ENCODE measurements at places on chromosomes 5 and 9. TPM values are rescaled to one million over a fixed set of nuclear protein-coding genes. Genes with fewer than 3 reads are reported as not detected.

DNA sequence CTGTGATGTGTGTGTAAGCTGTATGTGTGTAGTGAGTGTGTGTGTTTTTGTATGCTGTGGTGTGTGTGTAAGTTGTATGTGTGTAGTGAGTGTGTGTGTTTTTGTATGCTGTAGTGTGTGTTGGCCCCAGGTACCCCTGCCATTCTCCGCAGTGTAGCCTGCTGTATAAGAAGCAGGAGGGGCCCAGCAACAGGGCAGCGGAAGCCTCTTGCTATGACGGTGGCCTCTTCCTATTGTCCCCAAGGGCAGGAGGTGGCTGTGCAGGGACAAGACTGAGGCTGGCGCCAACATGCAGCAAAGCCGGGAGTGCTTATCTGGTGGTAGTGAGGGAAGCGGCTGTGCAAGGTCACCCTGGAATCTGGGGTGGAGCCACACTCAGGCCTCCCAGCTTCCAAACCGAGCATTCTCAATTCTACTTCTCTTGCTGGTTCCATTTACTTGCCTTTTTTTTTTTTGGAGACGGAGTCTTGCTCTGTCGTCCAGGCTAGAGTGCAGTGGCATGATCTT is 5.1 kb downstream of the SPAAR start:
- no peak for DNase-seq
- no peaks in the 10 kb centered on the region for H3K27me3 ChIP-seq
- H3K4me3 ChIP-seq, result no peak overlapping the region
- peaks cover 4% of the 10 kb centered on the region for H3K4me1 ChIP-seq
- no peaks in the 10 kb centered on the region for H3K36me3 ChIP-seq

GRCh38 chr5:125634216-125634835 is 788.9 kb upstream of the GRAMD2B start:
- no peak for DNase-seq
- H3K36me3 ChIP-seq, result no peaks in the 10 kb centered on the region
- H3K4me3 ChIP-seq, result no peak overlapping the region
- H3K27me3 ChIP-seq, result peaks cover 2% of the 10 kb centered on the region

- H3K27ac ChIP-seq, result no peak overlapping the region
- H3K27me3 ChIP-seq, result no peaks in the 10 kb centered on the region
- H3K4me1 ChIP-seq, result no peaks in the 10 kb centered on the region
Observed at GRCh38 chr9:18061856-18062255, 412.1 kb upstream of the ADAMTSL1 start.

DNA sequence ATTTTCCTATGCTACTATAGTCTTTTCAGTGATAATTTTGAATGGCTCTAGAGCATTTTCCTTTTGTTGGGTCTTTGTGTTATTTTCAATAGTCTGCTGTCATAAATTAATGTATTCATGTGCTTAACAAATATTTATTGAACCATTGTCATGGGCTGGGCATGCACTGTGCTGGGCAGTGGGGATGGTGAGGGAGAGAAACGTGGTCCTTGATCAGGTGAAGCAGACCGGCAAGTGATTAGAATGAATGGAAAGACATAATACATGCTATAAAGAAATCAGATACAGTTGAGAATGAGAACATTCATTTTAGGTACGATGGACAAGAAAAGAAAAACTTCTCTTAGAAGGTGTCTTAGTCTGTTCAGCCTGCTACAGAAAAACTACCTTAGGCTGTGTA is 66.1 kb downstream of the KIF4B start:
- no peak overlapping the region for H3K27ac ChIP-seq
- H3K4me3 ChIP-seq, result no peak overlapping the region
- H3K36me3 ChIP-seq, result no peaks in the 10 kb centered on the region

GRCh38 chr5:117054911-117055310 is 480.3 kb upstream of the SEMA6A start:
- no peaks in the 10 kb centered on the region for H3K4me1 ChIP-seq
- H3K4me3 ChIP-seq, result no peak overlapping the region
- no peak for DNase-seq
- H3K36me3 ChIP-seq, result no peaks in the 10 kb centered on the region
- H3K27ac ChIP-seq, result no peak overlapping the region

DNA sequence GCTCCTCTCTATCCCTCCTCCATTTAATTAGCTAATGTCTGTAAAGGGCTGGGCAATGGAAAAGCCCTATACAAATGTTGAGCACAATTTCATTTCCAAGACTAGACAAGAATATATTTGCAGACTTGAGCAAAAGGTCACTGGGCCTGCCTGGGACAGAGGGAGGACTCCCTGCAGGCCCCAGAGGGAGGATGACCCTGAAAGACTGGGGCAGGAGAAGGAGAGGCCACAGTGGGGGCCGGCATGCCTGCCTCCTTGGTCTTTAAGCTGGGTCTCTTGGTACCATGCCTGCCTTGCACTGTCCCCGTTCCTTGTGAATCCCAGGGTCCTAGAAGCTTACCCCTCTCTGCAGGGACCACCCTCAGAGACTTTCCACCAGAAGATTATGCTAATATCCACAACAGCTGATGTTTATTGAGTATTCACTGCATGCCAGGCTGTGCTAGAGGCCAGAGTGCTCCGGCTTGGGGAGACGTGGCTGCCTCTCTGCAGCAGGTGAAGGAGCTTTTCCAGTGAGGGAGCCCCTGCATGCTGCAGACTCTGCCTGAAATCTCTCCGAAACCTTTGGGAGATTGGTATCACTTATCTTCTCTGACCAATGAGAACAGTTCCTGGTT is 72.7 kb upstream of the HSPA9 start:
- H3K27me3 ChIP-seq, result peaks cover 43% of the 10 kb centered on the region
- H3K27ac ChIP-seq, result no peak overlapping the region

- H3K4me1 ChIP-seq, result no peaks in the 10 kb centered on the region
- peaks cover 3% of the 10 kb centered on the region for H3K36me3 ChIP-seq
- H3K4me3 ChIP-seq, result no peak overlapping the region
- no peak overlapping the region for H3K27ac ChIP-seq
Observed at GRCh38 chr9:95992536-95992935, 117.0 kb downstream of the ERCC6L2 start.

- no peaks in the 10 kb centered on the region for H3K27me3 ChIP-seq
- H3K36me3 ChIP-seq, result no peaks in the 10 kb centered on the region
- H3K4me1 ChIP-seq, result no peaks in the 10 kb centered on the region
- H3K4me3 ChIP-seq, result no peak overlapping the region
- no peak overlapping the region for H3K27ac ChIP-seq
Observed at GRCh38 chr5:123874600-123875201, 362.7 kb downstream of the CSNK1G3 start.

GRCh38 chr5:76610196-76610595 is 13.0 kb downstream of the F2RL2 start:
- no peak overlapping the region for H3K27ac ChIP-seq
- no peak overlapping the region for H3K4me3 ChIP-seq
- DNase-seq, result no peak
- H3K27me3 ChIP-seq, result no peaks in the 10 kb centered on the region
- H3K36me3 ChIP-seq, result peaks cover 4% of the 10 kb centered on the region

Gene ANKRA2
- 56.1 TPM for total RNA-seq

Gene HK3
- total RNA-seq, result 0.12 TPM

Gene ZNF618
- 2.5 TPM for total RNA-seq
